CD4-positive, CD25-positive, alpha-beta regulatory T cell (primary cell): ENCODE measurements at places on chromosomes 16 and 17.
A peak's percentile ranks its signal among the peaks of the same experiment; 100 is the strongest.

GRCh38 chr16:24539850-24540601 is 660 bp downstream of the RBBP6 start:
- no peaks in the 10 kb centered on the region for H3K36me3 ChIP-seq
- peak overlapping the region; percentile 99 for H3K4me3 ChIP-seq
- DNase-seq: peak; percentile 51
- H3K4me1 ChIP-seq: peaks cover 39% of the 10 kb centered on the region
- peak overlapping the region; percentile 98 for H3K27ac ChIP-seq
- no peaks in the 10 kb centered on the region for H3K27me3 ChIP-seq

DNA sequence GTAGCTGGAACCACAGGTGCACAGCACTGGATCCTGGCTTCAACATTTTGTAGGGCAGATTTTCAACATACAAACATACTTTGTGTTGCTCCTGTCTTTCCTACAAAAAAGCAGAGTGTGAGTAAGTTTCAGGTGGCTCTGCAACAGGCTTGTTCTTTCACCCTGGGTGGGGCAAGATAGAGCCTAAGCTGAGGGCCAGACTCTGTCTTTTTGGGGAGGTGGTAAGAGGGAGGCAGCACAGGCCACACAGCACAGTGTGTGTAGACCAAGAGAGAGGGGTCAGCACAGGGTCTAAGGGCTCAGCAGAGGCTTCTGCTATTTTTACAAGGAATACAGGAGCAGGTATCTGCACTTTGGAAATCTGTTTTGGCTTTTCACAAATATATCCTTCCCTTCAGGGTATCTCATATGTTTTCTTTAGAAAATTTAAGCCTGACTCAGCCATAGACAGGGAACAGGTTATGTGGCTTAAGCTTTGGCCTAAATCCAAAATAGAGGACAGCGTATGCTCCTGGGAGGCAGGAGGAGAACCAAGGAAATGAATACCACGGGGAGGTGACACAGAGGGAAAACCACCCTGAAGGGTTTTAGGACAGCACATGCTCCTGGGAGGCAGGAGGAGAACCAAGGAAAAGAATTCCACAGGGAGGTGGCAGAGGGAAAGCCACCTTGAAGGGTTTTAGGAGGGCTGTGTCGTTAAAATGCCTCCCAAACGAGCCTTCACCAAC is 21.6 kb downstream of the EMC8 start:
- no peaks in the 10 kb centered on the region for H3K4me1 ChIP-seq
- DNase-seq: no peak
- H3K4me3 ChIP-seq: no peak overlapping the region

DNA sequence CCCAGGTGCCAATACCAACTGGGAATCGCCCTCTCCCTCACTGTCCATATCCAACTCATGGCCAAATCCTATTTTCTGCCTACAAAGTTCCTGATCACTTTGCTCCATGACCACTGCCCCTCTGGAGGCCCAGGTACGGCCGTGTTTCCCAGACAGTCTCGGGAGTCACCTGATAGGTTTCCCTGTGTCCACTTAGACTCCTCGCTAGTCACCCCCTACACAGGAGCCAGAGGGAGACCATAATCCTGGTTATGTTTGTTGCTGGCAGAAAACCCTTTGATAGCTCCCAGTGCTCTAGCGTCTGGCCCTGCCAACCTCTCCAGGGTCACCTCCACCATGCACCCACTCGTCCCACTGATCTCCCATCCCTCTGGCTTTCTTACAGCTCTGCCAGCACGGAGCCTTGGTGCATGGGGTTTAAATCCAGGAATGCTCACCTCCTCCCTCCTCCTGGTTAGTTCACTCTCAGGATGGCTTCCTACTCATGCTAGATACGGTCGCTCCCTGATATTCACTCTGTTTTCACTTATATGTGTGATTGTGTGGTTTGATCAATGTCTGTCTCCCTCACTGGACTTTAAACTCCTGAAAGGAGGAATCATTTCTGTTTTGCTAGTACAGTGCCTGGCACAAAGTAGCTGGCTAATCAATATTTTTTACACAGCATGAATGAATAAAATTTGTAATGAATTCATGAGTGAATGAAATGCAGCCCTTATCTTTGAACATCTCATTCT is 7.5 kb upstream of the CALB2 start:
- H3K36me3 ChIP-seq: no peaks in the 10 kb centered on the region
- no peak overlapping the region for H3K27ac ChIP-seq
- no peak overlapping the region for H3K4me3 ChIP-seq
- H3K4me1 ChIP-seq: no peaks in the 10 kb centered on the region
- H3K27me3 ChIP-seq: no peaks in the 10 kb centered on the region
- no peak for DNase-seq

- DNase-seq: no peak
- no peaks in the 10 kb centered on the region for H3K36me3 ChIP-seq
- H3K27ac ChIP-seq: no peak overlapping the region
- H3K27me3 ChIP-seq: peaks cover 13% of the 10 kb centered on the region
- H3K4me1 ChIP-seq: peaks cover 22% of the 10 kb centered on the region
- peak overlapping the region; percentile 80 for H3K4me3 ChIP-seq
These were observed 1.1 kb downstream of the TANC2 start for GRCh38 chr17:62967205-62967529.

- no peaks in the 10 kb centered on the region for H3K36me3 ChIP-seq
- H3K4me3 ChIP-seq: peak overlapping the region; percentile 13
- H3K27me3 ChIP-seq: no peaks in the 10 kb centered on the region
These were observed 57.3 kb downstream of the B9D1 start for GRCh38 chr17:19305256-19305655.

DNA sequence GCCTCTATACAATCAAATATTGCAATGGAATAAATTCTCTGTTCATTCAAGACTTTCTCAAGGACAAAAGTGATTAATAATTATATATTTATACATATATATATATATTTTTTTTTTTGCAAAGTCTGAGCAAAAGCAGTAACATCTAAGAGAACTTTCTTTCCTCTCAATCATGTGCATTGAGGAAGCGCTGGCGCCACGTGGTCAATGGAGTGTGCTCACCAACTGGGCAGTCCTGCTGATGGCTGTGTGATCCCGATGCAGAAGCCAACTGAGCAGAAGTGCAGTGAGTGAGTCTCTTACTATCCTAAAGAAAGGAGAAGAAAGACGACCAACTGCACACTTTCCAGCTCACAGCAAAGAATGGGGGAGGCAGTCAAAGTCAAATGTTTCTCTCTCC is 37.2 kb upstream of the ULK2 start:
- peaks cover 69% of the 10 kb centered on the region for H3K36me3 ChIP-seq
- no peak overlapping the region for H3K4me3 ChIP-seq
- no peaks in the 10 kb centered on the region for H3K4me1 ChIP-seq

DNA sequence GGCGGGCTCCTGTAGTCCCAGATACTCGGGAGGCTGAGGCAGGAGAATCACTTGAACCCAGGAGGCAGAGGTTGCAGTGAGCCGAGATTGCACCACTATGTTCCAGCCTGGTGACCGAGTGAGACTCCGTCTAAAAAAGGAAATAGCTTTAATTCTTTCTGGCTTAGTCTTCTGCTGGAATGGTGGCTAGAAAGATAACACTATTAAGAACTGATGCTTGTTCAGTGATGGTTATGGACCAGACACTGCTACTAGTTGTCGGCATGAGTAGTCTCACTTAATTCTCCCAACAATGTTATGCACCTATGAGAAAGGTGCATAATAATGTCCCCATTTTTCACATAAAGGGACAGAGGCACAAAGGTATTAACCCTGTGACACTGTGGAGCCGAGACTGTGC is 188.7 kb downstream of the HS3ST3A1 start:
- no peak for DNase-seq
- no peaks in the 10 kb centered on the region for H3K36me3 ChIP-seq
- no peak overlapping the region for H3K4me3 ChIP-seq
- H3K4me1 ChIP-seq: no peaks in the 10 kb centered on the region

GRCh38 chr17:79023886-79024771 is at the start of gene C1QTNF1:
C1QTNF1 (plus strand) TSS chr17:79024169; CDS start chr17:79043969, 19,800 bp downstream.
- no peak within 1 kb of the TSS for H3K4me3 ChIP-seq
- no peak within 1 kb of the TSS for H3K27ac ChIP-seq
- H3K36me3 ChIP-seq: no peaks in the 10 kb centered on the region
- no peak for DNase-seq
- peaks cover 12% of the 10 kb centered on the region for H3K4me1 ChIP-seq

GRCh38 chr17:67390006-67390645 is 13.0 kb downstream of the PITPNC1 start:
- no peaks in the 10 kb centered on the region for H3K36me3 ChIP-seq
- peaks cover 27% of the 10 kb centered on the region for H3K4me1 ChIP-seq
- H3K27ac ChIP-seq: peak overlapping the region; percentile 62
- no peak for DNase-seq
- H3K27me3 ChIP-seq: no peaks in the 10 kb centered on the region

- H3K27me3 ChIP-seq: no peaks in the 10 kb centered on the region
- no peaks in the 10 kb centered on the region for H3K36me3 ChIP-seq
These were observed 44.5 kb downstream of the ZNRF1 start for GRCh38 chr16:75043175-75043895.

DNA sequence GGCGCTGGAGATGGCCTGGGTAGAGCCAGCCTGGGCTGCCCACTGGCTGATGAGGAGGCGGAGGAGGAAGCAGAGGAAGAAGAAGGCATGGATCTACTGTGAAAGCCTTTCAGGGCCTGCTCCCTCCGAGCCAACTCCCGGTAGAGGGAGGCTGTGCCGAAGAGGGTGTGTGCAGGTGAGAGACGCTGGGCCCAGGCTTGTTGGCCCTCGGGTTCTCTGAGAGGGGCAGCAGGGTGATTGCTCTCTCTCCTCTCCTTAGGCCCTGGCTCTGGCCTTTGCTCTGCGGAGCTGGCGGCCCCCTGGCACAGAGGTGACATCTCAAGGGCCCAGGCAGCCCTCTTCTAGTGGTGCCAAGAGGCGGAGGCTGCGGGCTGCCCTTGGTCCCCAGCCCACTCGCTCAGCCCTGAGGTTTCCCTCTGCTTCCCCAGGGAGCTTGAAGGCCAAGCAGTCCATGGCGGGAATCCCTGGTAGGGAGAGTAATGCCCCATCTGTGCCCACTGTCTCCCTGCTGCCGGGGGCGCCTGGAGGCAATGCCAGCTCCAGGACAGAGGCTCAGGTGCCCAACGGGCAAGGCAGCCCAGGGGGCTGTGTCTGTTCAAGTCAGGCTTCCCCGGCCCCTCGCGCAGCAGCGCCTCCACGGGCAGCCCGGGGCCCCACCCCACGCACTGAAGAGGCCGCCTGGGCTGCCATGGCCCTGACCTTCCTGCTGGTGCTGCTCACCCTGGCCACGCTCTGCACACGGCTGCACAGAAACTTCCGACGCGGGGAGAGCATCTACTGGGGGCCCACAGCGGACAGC is 3.6 kb downstream of the TP53I13 start:
- H3K27me3 ChIP-seq: no peaks in the 10 kb centered on the region
- DNase-seq: no peak
- no peak overlapping the region for H3K27ac ChIP-seq
- H3K4me1 ChIP-seq: peaks cover 8% of the 10 kb centered on the region
- H3K4me3 ChIP-seq: no peak overlapping the region
